Vagina (tissue), 2 donors: ENCODE measurements at places on chromosomes 16 and 17.

GRCh38 chr17:18928628-18929125 lies 23.3 kb upstream of the SLC5A10 start:
- DNase-seq: no peak
- no peak overlapping the region for H3K27ac ChIP-seq
- H3K36me3 ChIP-seq: no peaks in the 10 kb centered on the region
- peaks cover 6% of the 10 kb centered on the region for H3K4me1 ChIP-seq
- H3K27me3 ChIP-seq: no peaks in the 10 kb centered on the region
- H3K4me3 ChIP-seq: no peak overlapping the region

- DNase-seq: no peak
- peaks cover 28% of the 10 kb centered on the region for H3K4me1 ChIP-seq
- H3K27ac ChIP-seq: no peak overlapping the region
- no peak overlapping the region for H3K4me3 ChIP-seq
- no peaks in the 10 kb centered on the region for H3K27me3 ChIP-seq
- H3K36me3 ChIP-seq: no peaks in the 10 kb centered on the region
These were observed 415.9 kb downstream of the RBFOX1 start for GRCh38 chr16:7748522-7748921.

DNA sequence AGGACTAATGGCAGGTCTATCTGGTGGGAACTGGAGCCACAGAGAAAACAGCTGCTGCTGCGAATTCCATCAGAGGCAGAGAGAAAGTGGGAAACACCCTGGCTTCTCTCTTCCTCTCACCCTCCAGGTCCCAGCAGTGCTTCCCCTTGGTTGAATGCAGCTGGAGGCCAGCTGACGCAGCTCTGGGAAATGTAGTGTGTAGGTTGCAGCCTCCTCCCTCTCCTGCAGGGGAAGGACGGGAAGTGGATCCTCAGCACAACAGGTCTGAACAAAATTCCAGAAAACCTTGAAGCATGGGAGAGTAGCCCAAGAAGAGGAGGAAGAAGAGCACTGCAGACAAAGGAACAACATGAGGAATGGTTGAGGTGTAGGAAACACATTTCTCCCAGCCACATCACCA lies 67.8 kb upstream of the MMP2 start:
- DNase-seq: no peak
- H3K4me3 ChIP-seq: no peak overlapping the region

- no peaks in the 10 kb centered on the region for H3K27me3 ChIP-seq
- H3K4me3 ChIP-seq: no peak overlapping the region
- DNase-seq: no peak
- H3K36me3 ChIP-seq: no peaks in the 10 kb centered on the region
These were observed 69.4 kb downstream of the NTN1 start for GRCh38 chr17:9090641-9091096.

GRCh38 chr17:14072881-14073280 lies 3.6 kb downstream of the COX10 start:
- no peak overlapping the region for H3K27ac ChIP-seq
- peaks cover 33% of the 10 kb centered on the region for H3K4me1 ChIP-seq
- H3K4me3 ChIP-seq: no peak overlapping the region
- no peak for DNase-seq
- H3K27me3 ChIP-seq: no peaks in the 10 kb centered on the region
